ENCODE measurements at places on chromosomes 1 and 21. TPM values are rescaled to one million over a fixed set of nuclear protein-coding genes. Genes with fewer than 3 reads are reported as not detected.

DNA sequence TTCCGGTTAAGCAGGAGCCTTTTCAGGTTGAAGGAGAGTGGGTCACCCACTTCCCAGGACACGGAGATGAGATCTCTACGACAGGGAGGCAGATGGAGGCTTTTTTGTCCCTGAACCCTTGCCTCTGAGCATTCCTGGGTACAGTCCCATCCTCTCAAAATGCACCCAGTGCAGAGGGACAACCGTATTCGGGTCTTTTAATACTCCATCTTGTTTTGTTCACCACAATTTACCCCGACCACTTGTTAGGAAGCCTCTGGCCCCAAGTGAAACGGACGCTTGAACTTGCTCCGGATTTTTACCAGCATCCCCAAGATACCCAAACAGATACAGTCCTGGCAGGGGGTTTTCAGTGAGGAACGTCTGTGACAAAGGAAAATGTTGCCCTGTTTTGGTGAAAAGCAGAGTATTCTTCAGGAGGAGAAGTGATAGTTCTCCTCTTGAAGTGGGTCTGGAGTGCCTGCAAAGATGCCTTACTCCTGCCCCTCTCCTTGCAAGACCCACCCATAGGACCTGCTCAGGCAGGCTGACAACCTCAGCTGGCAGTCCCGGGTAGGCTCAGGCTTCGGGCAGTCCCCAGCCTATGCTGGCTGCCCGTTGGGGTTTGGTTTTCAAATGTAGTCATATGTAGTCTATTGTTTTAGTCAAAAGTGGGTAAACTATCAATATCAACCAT, 669 bp upstream of the ARL8A start:
- DNase-seq, result peak; percentile 69

GRCh38 chr1:87647430-87648177, 318.9 kb downstream of the LMO4 start:
- no peak for DNase-seq

Gene HAPLN2
- total RNA-seq, result not detected

Gene TRABD2B
- not detected for total RNA-seq

Gene CAMK1G
- total RNA-seq, result 0.09 TPM

Measured in activated CD4-positive, alpha-beta T cell treated with anti-CD3 and anti-CD28 coated beads for 36 hours (primary cell).